Tongue (tissue), 3 donors: ENCODE measurements at places on chromosomes 12 and 14. TPM values are rescaled to one million over a fixed set of nuclear protein-coding genes. Genes with fewer than 3 reads are reported as not detected.

- no peak for DNase-seq
Measured at GRCh38 chr12:26573225-26573909, 259.6 kb downstream of the ITPR2 start.

- DNase-seq = peak; percentile 89
Measured at GRCh38 chr14:96424109-96424989, 32.4 kb downstream of the AK7 start.

- peak; percentile 97 for DNase-seq
Measured at GRCh38 chr14:68245146-68246073, 425.8 kb downstream of the RAD51B start.

GRCh38 chr12:57240926-57241401 is 10.0 kb downstream of the STAC3 start:
- DNase-seq = no peak

- no peak for DNase-seq
Measured at GRCh38 chr14:75123991-75124390, 2.9 kb downstream of the NEK9 start.

DNA sequence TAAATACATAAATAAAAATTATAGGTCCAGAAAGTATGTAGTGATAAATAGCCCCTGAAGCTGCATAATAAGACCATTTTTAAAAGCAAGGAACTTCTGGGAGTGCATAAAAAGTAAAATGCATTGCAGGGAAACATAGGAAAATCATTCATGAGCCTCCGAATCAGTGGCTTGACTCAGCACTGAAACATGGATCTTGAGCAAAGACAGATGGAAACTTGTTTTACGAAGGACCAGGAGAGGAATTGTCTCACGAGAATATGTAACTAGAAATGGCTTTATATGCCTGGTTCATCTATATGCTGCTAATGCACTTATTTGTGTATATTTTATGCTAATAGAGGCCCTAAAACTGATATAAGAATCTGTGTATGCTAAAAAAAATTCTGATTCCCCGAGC is 14.7 kb downstream of the TMEM30B start:
- no peak for DNase-seq

DNA sequence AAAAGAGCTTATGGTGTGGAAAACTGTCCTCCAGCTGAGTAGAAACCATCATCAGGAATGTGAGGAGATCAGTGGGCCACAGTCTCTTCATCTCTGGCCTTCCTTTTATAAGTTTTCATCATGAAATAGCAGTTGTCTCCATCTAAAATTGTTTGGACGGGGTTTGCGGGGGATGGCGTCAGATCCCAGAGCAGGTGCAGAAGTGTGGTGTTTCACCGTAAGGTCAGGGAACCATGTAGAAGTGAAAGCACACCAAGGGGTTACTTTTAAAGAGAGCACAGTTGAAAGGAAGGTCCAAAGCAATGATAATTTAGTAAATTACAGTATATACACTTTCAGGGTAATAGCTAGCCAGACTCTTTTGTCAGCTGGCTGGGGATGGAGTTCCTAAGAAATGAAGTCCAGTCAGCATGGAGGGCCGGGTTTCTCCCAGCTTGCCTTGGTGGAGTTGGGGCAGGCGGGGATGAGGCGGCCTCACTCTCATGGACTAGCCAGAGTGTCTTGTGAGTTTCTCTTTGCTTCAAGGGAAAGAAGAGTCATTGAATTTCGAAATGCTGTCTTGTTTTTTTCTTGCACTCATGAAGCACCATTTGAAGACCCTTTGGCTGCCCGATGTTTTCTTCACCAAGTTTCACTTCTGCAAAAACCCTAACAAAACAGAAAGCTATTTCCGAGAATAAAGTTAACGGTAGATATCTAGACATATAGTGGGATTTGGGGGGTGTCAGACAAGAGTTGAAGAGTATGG is 100.6 kb downstream of the ETV6 start:
- no peak for DNase-seq

DNA sequence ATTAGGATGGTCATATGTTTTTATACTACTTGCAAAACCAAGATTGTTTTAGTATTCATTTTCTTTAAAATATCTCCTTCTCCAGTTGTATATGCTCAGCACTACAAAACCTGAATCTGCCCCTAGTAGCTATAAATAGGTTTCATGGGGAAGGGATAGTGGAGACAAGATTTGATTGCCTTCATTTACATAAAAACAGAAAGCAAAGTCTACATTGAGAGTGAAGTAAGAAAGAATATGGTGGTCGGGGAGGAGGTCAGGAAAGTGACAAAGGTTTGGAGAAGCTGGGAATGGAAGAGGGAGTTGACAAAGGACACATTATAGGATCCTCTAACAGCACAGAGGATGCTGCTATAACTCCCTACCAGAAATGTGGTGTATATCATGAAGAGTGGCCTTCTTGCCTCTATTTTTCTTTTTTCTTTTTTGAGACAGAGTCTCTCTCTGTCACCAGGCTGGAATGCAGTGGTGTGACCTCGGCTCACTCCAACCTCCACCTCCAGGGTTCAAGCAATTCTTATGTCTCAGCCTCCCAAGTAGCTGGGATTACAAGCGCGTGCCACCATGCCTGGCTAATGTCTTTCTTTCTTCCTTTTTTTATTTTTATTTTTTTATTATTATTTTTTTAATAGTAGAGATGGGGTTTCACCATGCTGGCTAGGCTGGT is 6.6 kb upstream of the LRP6 start:
- no peak for DNase-seq

GRCh38 chr12:109926016-109926415 is 25.9 kb downstream of the TCHP start:
- peak; percentile 80 for DNase-seq

DNA sequence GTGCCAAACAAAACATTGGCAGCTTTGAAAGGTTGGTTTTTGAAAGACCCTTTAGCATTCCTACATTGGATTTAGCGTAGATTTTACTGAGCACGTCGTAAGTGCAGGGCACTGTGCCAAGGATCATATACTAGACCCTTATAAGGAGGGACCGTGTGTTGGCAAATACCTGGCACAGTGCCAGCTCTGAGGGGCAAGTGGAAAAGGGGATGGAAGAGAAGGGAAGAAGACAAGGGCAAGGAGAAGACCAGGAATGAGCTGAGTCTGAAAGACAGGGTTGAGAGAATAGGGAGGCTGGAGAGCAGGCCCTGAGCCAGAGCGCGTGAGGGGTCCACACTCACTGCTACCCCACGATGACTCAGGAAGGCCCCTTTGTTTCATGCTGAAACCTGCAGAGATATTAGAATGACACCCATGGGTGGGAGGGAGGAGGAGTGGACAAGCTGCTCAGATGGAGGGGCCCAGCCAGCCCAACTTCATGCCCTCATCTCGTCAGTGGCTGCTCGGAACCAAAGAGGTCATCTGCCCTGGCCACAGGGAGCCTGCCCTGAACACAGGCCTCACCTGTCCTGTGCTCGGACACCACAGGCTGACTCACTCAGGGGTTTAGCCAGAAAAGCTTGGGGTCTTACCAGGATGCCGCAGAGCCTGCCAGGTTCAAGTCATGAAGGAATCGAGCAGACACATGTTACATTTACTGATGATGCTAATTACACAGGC is 25.0 kb downstream of the RAB35 start:
- peak; percentile 59 for DNase-seq

- DNase-seq = no peak
Measured at GRCh38 chr12:46369474-46370379, 2.8 kb downstream of the SLC38A2 start.

- DNase-seq = peak; percentile 95
Measured at GRCh38 chr14:54652188-54652587, 85.3 kb downstream of the SAMD4A start.

GRCh38 chr14:57982804-57983634 is 117.1 kb upstream of the SLC35F4 start:
- peak; percentile 30 for DNase-seq

DNA sequence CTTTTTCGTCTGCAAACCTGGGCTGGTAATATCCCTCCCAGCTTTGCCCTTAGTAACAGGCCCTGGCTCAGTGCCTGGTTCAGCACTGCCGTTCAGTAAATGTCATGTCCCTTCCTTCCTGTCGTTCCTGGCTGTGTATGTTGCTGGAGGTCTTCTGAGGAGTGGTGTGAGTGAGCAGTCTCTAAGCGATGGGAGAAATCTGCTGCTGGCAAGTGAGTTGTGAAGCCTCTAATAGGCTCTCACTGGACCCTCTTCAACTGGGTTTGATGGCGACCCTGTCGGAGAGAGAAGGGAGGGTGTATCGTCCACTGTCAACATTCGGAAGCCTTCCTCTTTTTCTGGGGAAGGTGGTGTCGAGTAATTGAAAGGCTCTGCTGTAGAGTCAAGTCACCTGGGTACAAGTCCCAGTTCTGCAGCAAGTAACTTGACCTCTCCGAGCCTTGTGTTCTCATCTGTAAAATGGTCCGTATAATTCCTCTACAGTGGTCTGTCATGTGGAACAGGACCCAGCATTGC is 62.8 kb downstream of the HRK start:
- DNase-seq = peak; percentile 38

DNA sequence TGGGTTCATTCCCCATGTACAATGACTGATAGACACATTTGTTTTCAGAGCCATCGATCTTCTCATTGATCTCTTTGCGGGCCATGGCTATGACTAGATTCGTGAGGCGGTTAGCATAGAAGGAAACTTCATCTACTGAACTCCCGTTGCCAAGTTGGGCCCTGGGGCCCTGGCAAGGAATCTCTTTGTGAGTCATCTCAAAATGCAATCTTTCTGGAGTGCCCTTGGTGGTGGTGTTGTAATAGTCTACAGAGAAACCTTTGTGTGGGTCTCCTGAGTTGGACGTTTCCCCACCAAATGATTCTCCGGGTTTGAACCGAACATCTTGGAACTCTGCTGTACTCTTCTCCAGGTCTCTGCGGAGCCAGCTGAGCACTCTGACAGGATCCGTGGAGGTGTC is 20.4 kb downstream of the AKAP3 start:
- no peak for DNase-seq

- DNase-seq = peak; percentile 74
Measured at GRCh38 chr12:109714141-109714912, 702 bp downstream of the FAM222A start.

DNA sequence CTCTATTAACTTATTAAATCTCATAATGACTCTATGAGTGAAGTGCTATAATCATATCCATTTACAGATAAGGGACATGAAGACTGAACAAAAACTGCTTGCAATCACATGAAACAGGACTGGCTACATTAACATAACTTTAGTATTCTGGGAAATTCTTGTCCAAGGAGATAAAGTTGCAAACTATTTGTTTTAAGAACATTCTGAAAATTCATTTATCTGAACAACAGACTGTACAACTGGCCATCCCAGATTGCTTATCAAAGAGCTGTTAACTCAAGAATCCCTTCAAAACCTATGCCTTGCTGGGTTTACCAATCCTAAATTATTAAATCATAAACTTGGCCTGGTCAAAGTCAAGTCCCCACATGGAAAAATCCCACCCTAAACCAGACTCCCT is 39.2 kb upstream of the POC1B start:
- DNase-seq = no peak

DNA sequence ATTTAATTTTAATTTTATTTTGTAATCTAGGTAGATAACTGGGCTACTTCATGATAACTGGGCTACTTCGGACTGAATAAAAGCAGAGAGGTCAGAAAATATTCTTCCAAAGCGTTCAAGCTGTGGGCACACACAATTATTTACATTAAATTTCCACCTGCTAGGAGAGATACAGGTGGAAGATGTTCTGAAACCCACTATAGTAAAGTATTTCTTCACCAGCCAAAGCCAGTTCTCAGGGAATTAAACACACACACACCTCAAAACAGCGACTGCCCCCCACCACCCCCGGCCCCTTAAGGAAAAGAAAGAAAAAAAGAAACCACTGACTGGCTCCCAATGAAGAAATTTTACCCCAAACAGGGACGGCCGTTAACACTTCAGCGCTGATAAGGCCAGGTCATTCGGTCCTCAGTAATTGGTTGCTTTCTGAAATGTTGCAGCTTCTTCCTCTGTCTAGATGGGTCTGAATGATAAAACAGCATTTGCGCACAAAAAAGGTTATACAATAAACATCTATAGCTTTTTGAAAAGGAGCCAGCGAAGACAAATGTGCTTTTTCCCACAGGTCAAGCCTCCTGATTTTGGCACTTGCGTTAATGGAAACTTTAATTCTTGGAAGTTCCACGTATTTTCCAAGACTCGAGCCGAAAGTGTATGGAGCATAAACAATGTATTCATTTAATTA is 771 bp upstream of the KCNJ8 start:
- DNase-seq = peak; percentile 56

- DNase-seq = peak; percentile 86
Measured at GRCh38 chr12:55930771-55931316, at the start of gene DGKA. TSS of gene DGKA (plus strand) at chr12:55931162. CDS start at chr12:55936504, 5,342 bp downstream.

GRCh38 chr14:71952381-71953363 is 20.4 kb downstream of the RGS6 start:
- no peak for DNase-seq

DNA sequence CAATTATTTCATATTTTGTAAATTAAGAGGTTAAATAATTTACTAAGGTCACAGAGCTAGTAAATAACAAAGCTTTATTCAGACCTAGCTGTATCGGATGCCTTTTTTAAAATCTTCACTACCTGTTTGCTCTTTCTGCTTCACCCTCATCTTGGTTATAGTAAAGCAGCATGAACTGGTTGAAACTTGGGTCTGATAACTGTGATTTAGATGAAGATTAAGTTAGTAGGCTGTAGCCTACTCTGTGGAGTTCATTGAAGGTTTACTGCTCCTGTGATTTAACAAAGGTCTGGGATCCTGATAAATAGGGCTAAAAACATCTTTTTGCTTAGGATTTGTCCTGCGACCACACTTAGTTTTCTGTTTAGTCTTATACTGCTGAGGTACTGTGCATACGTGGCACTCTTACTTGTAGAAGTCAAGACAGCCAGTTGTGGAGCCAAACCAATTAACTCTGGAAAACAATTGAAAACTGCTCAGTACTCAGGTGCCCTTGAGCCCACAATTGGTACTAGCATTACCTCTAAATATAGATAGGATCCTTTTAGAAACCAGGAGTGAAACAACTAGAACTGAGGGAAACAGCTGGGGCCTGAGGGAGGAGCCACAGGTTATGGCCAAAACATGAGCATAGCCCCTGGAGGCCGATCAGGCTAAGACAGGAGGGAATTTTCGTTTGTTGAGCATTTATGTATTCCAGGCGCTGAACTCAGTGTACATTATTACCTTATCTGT is 2.3 kb downstream of the SPATS2 start:
- peak; percentile 56 for DNase-seq

- DNase-seq = peak; percentile 59
Measured at GRCh38 chr14:77023001-77023996, 5.2 kb downstream of the IRF2BPL start.

GRCh38 chr12:68883151-68883550 is 49.8 kb downstream of the CPM start:
- DNase-seq = no peak

- no peak for DNase-seq
Measured at GRCh38 chr12:115101520-115101919, 417.5 kb upstream of the TBX3 start.

- DNase-seq = peak; percentile 58
Measured at GRCh38 chr12:11862798-11863197, 207.9 kb upstream of the BCL2L14 start.

Gene GPR135
- 2.1 TPM for total RNA-seq

Gene CISTR
- not detected for total RNA-seq

Gene KRT78
- total RNA-seq = 64.7 TPM

Gene PIP4P1
- 19.5 TPM for total RNA-seq

Gene NELL2
- total RNA-seq = 24.0 TPM

Gene SLC25A21
- total RNA-seq = 1.3 TPM

Gene GPHB5
- total RNA-seq = not detected

Gene KCNMB4
- 6.1 TPM for total RNA-seq

Gene SUDS3
- total RNA-seq = 49.7 TPM
